ENCODE measurements at places on chromosomes 1 and 21.

- DNase-seq: no peak
Observed at GRCh38 chr1:110258734-110259133, 48.6 kb downstream of the KCNC4 start.

DNA sequence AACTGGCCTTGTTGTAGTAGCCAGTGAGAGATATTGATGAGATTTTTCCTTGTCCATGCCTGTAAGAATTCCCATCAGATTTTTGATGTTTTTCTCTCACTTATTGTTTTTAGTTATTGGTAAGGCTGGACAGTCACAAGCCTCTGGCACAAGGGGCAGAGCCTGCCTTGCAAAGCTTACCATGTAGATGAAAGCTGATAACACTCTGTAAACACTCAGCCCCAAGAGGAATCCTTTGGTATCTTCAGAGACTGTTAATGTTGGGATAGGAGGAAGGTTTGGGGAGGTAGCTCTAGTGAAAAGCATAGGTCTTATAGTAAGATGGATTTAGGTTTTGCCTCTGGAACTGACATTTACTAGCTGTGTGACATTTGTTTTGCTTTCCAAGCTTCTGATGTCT is 37.7 kb downstream of the MARK1 start:
- no peak for DNase-seq

DNA sequence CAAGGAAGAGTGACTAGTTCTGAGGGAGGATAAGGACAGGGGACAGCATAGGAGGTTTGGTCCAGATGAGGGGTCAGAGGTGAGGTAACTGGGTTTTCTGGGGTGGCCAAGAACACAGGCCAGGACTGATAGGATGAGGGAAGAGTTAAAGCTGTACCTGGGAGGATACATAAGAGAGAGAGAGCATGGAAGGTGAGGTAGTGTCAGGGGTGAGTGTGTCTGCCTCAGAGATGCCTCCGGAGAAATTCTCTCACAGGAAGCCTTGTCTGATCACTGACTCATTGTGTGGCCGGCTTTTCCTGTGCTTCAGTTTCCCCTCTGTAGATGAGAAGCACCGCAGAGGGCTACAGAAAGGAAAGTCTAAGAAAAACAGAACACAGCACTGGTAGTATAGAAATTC is 40.2 kb downstream of the FASLG start:
- peak; percentile 89 for DNase-seq

DNA sequence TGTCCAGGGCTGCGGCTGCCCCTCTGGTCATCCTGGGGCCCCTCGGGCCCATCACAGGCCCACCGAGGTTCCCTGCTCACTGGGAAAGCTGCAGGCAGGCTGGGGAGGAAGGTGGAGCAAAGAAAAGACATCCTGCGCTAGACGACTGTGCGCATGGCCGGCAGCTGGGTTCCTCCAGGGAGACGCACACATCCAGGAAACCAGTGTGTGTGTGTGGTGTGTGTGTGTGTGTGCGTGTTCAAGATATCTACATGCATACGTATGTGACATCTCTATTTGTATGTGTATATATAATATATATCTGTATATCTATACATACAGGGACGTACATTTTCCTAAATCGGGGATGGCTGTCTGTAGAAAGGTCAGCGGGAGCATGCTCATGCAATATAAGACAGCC is 63.7 kb downstream of the ACOT7 start:
- no peak for DNase-seq

- peak; percentile 78 for DNase-seq
Observed at GRCh38 chr1:209756615-209757445, 977 bp downstream of the TRAF3IP3 start.

DNA sequence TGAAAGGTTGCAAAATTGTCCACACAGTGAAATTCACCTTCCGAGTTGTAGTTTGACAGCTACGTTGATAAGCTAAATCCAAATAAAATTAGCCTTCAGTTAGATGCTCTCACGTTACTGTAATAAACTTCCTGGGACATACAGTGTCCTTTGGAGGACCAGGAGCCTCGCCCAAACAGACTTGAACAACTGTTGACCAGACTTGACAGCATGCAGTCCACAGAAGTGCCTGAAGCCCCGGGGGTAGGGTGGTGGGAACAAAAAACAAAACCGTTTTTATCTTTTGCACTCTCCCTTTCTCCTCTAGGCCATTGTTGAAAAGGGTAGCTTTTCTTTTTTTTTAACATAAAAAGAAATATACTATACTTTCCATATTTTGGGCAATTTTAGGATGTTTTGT is 172.8 kb upstream of the SAMSN1 start:
- DNase-seq: no peak

DNA sequence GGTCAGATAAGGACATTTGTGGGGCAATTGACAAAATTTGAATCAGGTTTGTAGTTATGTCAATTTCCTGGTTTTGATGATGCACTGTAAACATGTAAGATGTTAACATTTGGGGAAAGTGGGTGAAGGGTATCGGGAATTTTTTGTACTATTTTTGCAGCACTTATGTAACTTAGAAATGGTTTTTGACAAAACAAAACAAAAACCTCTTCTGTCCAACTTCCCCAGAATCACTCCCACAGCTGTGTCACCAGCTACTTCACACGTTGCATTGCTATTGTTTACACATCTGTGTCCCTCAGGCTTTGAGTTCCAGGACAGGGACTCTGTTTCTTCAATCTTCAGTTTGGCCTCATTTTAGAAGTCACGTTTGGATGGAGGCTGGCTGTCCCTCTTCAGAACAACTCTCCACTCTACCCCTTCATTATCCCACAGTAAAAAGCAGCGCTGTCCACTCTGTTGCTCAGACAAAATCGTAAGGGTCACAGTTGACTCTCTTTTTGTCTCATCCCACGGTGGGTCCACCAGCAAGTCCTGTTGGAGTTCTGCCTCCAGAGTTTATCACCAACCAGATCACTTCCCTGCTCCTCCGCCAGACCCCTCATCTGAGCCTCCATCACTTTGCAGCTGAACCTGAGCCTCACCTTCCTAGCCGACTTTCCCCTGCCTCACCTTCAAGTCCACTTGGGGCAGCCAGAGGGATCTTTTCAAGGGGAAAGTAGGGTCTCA is 63.2 kb downstream of the NENF start:
- DNase-seq: no peak

DNA sequence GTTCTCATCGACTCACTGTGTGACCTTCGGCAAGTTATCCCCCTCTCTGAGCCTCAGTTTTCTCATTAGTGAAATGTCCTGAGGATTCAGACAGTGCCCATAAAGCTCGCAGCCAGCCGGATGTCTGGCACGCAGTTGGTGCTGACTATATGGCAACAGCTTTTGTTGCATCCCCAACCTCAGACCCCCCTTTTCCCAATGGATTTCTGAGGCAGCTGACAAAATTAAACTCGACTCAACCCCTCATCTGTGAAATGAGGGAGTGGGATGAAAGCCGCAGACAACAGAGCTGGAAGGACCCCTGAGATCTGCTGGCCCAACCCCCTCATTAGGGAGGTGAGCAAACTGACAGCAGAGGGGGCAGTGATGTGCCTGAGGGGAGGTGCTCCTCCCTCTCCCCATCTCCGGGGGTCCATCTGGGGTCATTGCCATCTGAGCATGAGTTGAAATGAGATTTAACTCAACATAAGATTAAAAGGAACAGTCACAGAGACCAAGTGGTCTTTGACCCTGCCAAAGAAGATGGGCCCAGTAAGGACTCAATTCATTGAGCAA is 40.4 kb downstream of the NKAIN1 start:
- DNase-seq: no peak

- DNase-seq: no peak
Observed at GRCh38 chr1:90325168-90325567, 330.3 kb downstream of the ZNF326 start.

DNA sequence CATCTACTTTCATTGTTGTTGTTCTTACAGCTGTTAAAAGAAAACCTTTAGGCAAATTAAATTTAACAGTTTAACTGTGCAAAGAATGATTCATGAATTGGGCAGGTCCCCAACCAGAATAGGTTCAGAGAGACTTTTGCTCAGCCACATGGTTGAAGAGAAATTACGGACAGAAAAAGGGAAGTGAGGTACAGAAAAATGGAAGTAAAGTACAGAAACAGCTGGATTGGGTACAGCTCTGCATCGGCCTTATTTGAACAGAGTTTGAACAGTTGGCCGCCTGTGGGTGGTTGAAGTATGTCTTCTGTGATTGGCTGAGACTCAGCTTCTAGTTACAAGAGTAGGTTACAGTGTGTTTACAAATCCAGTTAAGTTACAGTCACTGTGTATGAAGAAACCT is 210.1 kb downstream of the FGGY start:
- DNase-seq: no peak

DNA sequence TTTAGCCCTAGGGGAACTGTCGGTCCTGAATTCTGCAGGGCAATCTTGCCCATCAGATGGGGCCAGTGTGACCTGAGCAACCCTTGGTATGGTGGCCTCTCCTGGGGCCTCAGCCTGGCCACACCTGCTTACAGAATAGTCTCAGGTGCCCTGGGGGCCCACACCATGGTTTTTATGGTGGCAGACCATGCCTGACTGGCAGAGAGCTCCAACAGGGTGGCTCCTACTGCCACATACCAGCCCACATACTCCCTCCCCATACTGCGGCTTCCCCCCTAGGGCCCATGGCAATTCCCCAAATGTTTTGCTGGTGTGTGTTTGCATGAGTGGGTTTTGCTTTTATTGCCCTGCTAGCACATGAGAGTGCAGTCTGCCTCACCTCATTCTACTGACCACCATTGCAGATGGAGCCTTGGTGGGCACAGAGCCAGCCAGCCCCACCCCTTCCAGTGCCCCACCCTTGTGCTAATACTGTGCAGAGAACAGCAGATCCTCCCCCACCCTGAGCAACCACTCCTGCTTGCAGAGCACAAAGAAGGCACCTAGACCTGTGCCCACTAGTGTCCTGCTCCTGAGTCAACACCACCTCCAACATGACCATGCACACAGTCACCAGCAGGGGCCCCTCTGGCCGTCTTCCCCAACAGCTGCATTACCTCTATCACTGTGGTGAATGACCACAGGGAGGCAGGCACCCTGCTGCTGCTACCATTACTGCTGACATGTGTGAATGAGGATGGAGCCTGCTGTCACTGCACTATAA is 86.8 kb downstream of the GDAP2 start:
- DNase-seq: no peak

- no peak for DNase-seq
Observed at GRCh38 chr1:1613509-1614082, 1.7 kb upstream of the MIB2 start.

DNA sequence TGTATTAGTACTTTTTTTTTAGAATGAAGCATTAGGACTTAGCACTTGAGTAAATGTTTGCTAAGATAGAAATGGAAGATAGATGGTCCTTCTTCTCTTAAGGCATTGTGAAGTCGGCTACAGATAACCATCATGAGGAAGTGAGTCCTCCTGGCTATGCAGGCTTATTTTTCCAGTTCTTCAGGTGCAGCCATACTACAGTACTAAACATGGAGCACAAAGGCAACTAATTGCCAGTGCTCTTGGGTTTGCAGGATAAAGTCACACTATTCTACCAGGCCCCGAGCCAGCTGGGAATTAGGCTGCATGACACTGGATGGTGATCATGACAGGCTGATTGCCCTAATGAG is 197.3 kb upstream of the SGIP1 start:
- no peak for DNase-seq

GRCh38 chr1:39751595-39751994 is 12.9 kb downstream of the PPIE start:
- DNase-seq: no peak

DNA sequence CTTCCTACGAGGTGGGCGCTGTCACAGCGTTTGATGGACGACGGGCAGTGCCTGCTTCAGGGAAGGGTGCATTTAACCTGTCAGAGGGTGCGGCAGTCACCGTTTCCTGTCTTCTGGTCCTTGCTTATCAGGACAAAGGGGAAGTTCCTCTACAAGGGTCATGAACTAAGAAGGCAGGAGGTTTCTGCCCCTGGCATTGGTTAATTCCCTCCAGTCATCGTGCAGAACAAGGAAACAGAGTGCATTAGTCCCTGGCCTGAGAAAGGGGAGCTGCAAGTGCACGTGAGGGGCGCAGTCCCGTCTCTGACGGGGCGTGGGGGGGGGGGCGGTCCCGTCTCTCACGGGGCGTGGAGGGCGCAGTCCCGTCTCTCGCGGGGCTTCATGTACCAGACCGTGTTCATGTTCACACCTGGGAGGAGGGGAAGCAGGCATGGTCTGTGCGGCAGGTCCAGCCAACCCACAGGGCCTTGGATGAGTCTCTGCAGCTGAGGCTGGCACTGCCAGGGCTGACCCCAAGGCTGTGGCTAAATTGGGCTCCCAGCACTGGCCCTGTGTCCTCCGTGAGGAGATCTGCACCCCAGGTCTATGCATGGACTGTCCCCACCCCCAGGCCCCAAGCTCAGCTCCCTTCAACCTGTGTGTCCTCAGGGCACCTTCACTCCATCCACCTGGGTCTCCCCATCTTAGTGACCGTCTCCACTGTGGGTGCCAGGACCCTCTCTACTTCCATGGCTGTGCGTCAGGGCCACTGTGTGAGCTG is 89.2 kb upstream of the COL6A1 start:
- no peak for DNase-seq

- DNase-seq: no peak
Observed at GRCh38 chr1:99614728-99615127, 31.2 kb upstream of the PALMD start.

DNA sequence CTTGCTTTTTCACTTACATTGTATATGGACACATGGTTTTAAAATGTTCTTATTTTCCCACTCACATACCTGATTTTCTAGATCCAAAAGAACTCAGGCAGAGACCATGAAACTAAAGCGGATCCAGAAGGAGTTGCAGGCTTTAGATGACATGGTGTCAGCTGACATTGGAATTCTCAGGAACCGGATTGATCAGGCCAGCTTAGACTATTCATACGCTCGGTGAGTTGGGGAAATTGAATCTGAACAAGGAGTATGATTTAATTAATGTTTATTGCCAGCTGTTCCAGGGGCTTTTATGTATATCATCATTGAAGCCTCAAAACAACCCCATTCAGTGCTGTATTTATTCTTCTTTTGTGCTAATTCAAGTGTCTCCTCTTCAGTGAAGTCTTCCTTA is 12.7 kb downstream of the GORAB start:
- no peak for DNase-seq

DNA sequence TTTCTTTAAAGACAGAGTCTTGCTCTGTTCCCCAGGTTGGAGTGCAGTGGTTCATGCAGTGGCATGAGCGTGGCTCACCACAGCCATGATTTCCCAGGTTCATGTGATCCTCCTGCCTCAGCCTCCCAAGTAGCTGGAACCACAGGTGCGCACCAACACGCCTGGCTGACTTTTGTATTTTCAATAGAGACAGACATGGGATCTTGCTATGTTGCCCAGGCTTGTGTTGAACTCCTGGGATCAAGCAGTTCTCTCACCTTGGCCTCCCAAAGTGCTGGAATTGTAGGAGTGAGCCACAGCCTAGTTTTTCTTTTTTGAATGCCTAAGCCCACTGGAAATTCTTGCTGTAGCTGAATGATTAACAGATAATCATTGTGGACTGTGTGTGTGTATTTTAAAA is 113.5 kb downstream of the RPS6KC1 start:
- DNase-seq: no peak

GRCh38 chr1:203673550-203674411 is 47.1 kb downstream of the ATP2B4 start:
- peak; percentile 86 for DNase-seq

- no peak for DNase-seq
Observed at GRCh38 chr1:158203693-158204457, 23.2 kb downstream of the CD1D start.

GRCh38 chr1:173038875-173039554 is 11.7 kb downstream of the TNFSF18 start:
- DNase-seq: no peak

All from activated effector memory CD4-positive, alpha-beta T cell treated with anti-CD3 and anti-CD28 coated beads, Interleukin-2, amount 50 U/mL, for 16 hours (primary cell).